HFFc6 (cell line): ENCODE measurements at places on chromosomes 5 and 9. TPM values are rescaled to one million over a fixed set of nuclear protein-coding genes. Genes with fewer than 3 reads are reported as not detected.

DNA sequence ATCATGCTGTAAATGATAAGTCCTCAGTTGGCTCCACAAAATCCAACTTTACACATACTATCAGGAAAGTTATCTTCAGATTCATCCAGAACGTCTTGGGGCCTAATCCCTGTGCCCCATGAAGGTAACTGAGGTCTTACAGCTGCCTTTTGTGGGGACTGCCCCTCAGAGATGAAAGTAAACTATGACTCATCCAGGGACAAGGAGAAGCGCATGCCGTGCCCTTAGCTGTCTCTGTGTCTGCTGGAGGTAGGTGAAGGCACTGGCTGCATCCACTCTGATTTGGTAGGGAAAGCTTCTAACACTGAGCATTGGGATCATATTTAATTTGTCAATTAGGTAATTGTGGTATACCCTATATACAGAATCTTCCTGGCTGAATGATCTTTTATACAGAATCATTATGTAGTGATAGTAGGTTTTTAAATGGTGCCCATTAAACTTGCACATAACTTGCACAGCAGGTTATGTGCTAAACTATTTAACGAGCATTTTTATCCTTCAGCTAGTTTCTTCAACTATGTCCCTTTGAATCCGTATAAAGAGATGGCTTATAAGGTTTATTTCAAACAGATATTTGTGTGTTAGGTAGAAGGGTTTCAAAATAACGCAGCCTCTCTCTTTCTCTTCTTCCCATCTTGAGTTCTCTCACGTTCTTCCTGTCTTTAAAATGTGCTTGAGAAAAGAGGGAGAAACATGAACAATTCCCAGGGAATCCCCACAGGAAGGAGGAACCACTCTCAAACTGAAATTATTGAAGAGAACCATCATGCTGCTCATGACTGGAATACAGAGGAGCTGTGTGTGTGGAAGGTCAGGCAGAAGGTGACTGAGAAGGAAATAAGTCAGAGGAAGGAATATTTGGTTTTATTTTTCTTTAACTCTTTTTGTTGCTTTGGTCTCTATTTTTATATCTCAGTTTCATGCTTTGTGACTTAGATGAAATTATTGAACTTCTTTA lies 250.9 kb downstream of the CD180 start:
- no peak for DNase-seq

- DNase-seq, result no peak
Observed at GRCh38 chr5:148474025-148474511, 90.3 kb downstream of the FBXO38 start.

DNA sequence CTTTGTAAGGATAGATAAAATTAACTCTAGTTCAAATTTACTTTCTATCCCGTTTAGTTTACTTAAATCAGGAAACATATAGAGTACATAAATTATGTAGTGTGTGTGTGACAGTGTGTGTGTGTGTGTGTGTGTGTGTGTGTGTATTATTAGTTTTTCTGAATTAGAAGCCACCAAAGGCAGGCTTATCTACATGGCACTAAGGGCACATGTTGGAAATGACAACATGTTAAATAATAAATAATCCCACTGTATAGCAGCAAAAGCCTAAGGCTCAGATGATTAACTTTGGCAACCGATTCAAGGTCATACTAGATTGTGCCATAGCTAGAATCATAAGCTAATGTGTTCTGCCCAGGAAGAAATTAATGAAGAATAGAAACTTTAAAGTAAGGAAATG lies 54.6 kb downstream of the MEGF9 start:
- DNase-seq, result no peak

GRCh38 chr9:1005043-1005667 lies 28.7 kb downstream of the DMRT3 start:
- peak; percentile 69 for DNase-seq

DNA sequence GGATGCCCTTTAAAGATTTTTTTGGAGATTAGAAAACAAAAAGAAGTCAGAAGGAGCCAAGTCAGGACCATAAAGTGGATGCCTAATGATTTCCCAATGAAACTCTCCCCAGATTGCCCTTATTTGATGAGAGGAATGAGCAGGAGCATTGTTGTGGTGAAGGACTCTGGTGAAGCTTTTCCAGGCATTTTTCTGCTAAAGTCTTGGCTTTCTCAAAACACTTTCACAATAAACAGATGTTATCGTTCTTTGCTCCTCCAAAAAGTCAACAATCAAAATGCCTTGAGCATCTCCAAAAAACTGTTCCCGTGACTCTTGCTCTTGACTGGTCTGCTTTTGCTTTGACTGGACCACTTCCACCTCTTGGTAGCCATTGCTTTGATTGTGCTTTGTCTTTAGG lies 121.8 kb downstream of the CAAP1 start:
- no peak for DNase-seq

DNA sequence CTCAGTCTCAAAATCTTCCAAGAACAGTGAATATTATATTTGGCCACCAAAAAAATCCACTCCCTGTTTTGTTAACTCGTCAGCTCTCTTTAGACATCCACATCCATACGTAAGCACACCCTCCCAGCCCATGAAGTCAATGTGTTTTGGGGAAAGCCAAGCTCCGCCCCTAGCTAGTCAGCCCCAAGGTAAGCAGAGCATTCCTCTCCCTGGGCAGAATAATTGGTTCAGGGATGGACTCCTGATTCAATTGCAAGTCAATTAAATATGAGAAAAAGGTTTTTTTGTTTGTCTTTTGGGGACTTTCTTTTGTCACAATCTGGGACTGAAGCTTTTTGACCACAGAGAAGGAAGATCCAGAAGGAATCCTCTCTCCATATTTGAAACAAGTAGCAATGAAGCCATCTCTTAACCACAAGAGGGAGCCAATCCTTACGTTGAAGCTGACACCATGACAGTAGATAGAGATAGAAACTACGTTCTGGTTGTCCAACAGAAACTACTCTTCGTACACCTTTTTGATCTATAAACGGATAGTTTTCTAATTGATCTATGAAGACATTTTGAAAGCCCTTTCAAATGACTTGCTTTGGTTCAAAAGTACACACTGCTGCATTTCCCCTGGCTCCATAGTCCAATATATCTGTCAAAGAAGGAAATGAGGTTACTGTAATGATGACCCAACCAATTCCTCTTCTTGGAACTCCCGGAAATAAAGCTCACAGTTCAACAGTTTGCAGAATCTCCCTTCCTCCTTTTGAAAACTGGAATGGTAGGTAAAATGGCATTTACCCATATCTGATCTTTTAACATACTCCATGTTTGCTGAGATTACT lies 166.4 kb downstream of the TLE1 start:
- peak; percentile 50 for DNase-seq

- no peak for DNase-seq
Observed at GRCh38 chr5:172969921-172970320, 10.7 kb downstream of the RPL26L1 start.

DNA sequence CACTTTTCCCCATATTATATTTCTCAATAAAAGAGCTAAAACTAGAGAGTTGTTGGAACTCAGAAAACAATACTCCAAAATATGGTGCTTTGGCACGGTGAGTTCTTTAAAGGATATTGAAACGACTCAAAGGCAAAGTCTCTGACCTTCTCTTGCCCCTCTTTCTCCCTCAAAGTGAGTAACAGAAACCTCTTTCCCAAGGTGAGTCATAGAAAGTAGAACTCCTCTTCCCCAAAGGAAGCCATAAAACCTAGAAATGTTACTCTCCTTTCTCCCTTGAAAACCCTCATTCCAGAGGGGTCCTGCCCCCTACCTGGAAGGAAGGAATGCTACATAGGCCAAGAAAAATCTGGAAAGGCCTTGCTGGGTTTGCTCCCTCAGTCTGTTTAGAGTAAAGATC lies 47.5 kb downstream of the RAPGEF6 start:
- peak; percentile 22 for DNase-seq

DNA sequence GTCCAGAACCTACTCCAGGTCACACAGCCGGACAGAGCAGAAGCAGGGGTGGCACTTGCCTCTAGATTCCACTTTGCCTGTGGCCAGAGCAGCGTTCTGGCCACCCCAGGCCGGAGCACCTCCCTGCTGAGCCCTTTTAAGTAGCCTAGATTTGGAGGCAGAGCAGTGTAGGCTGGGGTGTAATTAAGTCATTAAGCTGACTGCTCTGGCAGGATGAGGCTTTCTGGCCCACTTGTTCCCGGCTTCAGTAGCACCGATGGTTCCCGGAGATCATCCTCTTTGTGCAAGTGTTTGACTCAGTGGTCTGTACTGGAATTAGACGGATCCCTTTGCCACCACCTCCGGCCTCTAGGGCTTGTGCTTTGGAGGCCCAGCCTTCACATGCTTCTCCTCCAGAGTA lies 281.9 kb upstream of the ANKRD55 start:
- DNase-seq, result no peak

DNA sequence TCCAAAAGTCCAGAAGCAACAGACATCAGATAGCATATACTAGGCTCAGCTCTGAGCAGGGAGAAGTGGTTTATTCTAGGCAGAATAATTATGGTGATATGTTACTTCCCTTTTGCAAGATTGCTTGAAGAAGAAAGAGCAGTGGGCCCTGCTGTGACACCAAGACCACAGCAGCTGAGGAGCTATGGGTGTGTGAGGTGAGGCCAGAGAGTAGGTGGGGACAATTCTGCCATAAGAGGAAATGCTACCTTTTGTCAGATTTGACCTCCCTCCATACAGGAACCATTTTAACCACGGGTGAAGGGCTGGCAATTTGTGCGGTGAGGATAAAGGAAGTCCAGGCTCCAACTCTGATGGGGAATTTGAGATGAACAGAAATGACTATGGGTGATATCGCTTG lies 51.3 kb downstream of the TNFSF15 start:
- no peak for DNase-seq

DNA sequence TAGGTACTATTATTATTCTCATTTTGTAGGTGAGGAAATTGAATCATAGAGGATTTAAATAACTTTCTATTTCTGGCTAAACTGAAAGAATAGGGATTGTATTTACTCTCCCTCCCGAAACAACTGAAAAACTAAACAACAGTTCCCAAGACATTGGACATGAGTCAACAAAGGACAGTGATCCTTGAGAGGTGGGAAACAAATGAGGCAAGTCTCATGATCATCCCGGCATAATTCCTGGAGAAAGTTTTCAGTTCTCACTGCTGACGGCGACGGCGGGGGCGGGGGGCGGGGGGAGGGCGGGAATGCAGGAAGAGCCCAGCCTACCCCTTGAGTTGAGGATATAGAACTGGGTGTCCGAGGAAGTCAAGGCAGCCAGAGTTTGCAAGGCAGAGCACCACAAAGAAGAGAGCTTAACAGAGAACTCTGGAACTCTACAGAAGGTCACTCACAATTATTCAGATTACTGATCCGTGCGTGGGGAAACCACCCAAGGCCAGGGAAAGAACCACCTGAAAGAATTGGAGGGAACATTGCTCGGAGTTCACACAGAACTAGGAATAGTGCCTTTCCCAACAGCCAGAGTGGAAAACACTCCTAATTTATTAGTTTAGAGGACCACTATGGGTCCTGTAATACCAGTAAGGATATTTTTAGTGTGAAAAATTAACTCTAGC lies 27.4 kb upstream of the WHRN start:
- no peak for DNase-seq

GRCh38 chr5:66454186-66455078 lies 141.8 kb upstream of the MAST4 start:
- no peak for DNase-seq

- no peak for DNase-seq
Observed at GRCh38 chr5:52255308-52255707, 532.4 kb upstream of the ITGA1 start.

- DNase-seq, result peak; percentile 45
Observed at GRCh38 chr5:93017849-93018248, 563.2 kb downstream of the NR2F1-AS1 start.

DNA sequence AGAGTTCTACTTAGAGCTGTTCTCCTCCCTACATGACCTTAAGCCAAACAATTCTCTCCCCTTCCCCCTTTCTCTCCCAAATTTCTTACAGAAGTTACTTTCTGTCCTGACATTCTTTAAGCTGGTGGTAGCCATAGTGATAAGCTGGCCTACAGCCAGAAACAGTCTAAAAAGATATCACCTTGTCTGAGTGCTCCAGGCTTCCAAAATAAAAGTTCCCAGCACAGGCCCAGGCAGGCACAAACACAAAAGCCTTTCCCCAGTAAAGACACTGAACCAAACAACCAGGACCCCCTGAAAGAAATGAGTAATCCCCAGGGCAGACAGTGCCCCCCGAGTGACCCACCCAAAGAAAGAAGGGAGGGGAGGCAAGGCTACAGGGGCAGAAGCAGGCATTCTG lies 19.2 kb downstream of the SIL1 start:
- DNase-seq, result no peak

DNA sequence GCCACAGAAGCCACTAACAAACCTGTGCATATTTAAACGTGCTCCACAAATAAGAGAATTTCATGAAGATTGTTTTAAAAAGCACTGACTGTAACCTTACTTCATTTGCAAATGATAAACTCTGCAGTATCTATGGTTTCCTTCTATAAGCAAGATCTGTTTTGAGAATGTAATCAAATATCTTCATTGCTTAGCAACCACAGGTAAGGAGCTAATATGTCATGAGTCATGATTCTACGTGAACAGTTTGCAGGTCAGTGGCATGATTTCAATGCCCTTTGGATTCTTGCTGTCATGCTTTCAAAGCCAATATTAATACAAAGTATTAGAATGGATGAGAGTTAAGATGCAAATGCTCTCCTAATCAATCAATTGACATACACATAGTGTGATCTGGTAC lies 325.0 kb downstream of the EDIL3 start:
- DNase-seq, result no peak

DNA sequence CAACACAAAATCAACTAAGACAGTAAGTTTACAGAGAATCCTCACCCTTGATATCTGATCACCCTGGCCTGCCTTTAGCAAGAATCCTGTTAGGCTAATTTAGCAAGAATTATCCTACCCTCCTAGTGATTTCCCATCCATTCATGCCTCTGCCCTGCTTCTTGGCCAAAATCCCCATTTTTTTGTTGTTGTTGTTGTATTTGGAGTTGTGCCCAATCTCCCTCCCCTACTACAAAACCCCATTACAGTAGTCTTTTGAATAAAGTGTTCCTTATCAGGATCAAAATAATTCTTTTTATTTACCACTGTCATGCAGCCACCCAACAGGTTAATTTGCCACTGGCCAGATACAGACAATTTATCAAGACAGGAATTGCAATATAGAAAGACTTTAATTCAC lies 58.5 kb upstream of the CLINT1 start:
- no peak for DNase-seq

DNA sequence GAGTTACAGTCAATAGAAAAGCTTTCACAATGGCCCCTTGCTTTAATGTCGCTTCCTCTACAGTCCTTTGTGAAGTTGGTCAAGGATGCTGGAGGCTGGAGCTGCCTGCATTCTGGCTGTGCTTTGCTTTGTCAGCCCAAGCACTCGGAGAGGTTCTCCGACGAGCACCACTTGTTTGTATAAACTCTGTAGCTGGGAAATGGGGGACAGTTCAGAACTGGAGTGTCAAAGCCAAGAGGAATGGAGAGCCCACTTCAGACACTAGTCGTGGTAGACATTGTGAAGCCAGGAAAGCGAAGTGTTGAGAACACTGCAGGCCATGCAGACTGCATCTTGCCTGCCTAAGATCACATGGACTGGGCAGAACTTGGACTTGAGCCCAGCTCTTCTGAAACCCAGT lies 330.3 kb downstream of the GADD45G start:
- DNase-seq, result no peak

The CNTNAP3B gene
- total RNA-seq, result not detected in 2 replicates

The SLC6A7 gene
- total RNA-seq, result not detected in 3 replicates

The GABBR2 gene
- 3.6 to 9.7 TPM (median 9.3 TPM) in 3 replicates for total RNA-seq

The INSL6 gene
- not detected in 3 replicates for total RNA-seq

The MUSK gene
- 0.14 TPM in 1 of 3 replicates, not detected in the others for total RNA-seq

The LCN1 gene
- total RNA-seq, result not detected in 3 replicates

The PSAT1 gene
- 59.0 to 103 TPM (median 94.5 TPM) in 3 replicates for total RNA-seq

The CAMK4 gene
- total RNA-seq, result 3.7 and 4.5 TPM in 2 replicates

The CENPH gene
- total RNA-seq, result 10.8 to 20.7 TPM (median 15.4 TPM) in 3 replicates

The FXN gene
- 13.4 to 19.1 TPM (median 18.8 TPM) in 3 replicates for total RNA-seq

The OXCT1 gene
- total RNA-seq, result 36.9 to 44.0 TPM (median 40.2 TPM) in 3 replicates
